Stimulated activated CD4-positive, alpha-beta T cell treated with anti-CD3 and anti-CD28 coated beads, Interleukin-15, amount 100 ng/mL, for 1 hour (primary cell): ENCODE measurements at places on chromosomes 7 and 10.

- DNase-seq = peak; percentile 58
Observed at GRCh38 chr10:128069351-128070051, 56.7 kb downstream of the MKI67 start.

- DNase-seq = no peak
Observed at GRCh38 chr10:111335826-111336225, 259.0 kb downstream of the ADRA2A start.

GRCh38 chr10:13348216-13349017 is at the start of gene SEPHS1:
Gene SEPHS1 (minus strand): TSS chr10:13348293. CDS start chr10:13344950, 3,343 bp downstream.
- peak; percentile 53 for DNase-seq

DNA sequence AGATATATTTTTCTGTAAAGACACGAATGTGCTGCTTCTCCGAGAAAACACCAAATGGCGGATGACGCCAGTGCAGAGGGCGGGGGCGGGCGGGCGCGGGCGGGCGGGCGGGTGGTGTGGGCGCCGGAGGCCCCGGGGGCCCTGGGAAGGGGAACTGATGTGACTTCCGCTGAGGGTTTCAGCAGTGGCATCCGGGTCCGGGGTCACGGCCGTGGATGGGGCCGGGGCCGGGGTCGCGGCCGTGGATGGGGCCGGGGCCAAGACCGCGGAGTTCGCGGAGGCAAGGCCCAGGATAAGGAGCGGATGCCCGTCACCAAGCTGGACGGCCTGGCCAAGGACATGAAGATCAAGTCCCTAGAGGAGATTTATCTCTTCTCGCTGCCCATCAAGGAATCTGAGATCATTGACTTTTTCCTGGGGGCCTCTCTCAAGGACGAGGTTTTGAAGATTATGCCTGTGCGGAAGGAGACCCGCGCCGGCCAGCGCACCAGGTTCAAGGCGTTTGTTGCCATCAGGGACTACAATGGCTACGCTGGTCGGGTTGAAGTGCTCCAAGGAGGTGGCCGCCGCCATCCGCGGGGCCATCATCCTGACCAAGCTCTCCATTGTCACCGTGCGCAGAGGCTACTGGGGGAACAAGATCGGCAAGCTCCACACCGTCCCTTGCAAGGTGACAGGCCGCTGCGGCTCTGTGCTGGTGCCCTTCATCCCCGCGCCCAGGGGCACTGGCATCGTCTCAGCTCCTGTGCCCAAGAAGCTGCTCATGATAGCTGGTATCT is 20.3 kb upstream of the IGF2BP3 start:
- no peak for DNase-seq
